ENCODE measurements at places on chromosomes 12 and 14.

GRCh38 chr14:103103461-103104388 lies 9.2 kb downstream of the EXOC3L4 start:
- no peak for DNase-seq

- DNase-seq, result no peak
Measured at GRCh38 chr14:95260537-95261361, 59.0 kb downstream of the CLMN start.

- DNase-seq, result no peak
Measured at GRCh38 chr14:64190974-64191502, 103.1 kb downstream of the ESR2 start.

DNA sequence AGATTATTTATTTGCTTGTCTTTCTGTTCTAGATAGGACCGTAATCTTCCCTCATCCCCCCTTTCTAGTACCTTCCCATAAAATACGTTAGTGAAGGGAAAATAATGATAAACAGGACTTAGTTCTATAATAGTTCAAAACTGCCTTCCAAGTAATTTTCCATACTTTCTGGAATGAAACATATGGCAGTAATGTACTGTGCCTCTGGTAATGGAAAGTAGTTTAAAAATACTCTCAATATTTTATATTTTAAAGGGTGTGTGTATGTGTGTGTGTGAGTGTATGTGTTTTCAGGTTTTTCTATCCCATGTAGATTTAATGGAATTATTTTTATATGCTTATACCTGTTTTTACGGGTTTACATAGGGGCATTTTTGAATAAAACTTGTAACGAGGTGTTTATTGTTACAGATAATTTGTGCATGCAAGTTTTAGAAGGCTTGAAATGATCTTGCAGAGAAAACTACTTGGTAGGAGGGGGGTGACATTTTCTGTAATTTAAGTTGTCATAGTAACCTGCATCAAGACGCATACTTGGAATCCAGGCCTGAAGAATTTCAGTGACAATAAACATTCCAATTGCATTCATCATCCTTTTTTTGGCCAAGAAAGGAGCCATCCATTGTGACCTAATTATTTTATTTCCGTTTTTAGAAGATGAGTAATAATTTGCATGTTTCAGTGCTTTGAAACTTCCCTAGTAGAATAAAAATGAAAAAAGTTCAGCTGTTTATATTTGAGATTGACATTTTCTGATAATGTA lies 38.9 kb downstream of the RASSF8 start:
- DNase-seq, result no peak

GRCh38 chr14:24360281-24360680 lies 7.7 kb upstream of the NFATC4 start:
- DNase-seq, result no peak

GRCh38 chr12:91947459-91947858 lies 198.2 kb downstream of the BTG1 start:
- DNase-seq, result peak; percentile 8

DNA sequence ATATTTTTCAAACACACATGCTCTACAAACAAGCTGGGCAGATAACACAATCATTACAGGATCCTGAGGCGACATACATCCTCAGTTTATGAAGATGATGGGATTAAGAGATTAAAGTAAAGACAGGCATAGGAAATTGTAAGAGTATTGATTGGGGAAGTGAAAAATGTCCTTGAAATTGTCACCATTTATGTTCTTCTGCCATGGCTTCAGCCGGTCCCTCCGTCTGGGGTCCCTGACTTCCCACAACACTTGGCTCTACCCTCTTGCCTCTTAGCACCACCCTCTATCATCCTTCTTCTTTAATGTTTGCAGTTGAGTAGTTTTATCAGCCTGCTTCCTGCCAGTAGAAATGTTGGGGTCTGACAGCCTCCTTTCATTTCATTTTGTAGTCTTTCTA lies 244.4 kb downstream of the DAD1 start:
- no peak for DNase-seq

GRCh38 chr14:52299692-52300278 lies 14.3 kb upstream of the PTGER2 start:
- DNase-seq, result peak; percentile 50
